ENCODE measurements at places on chromosomes 5 and 9.

- no peak for DNase-seq
Measured at GRCh38 chr5:39570403-39571027, 145.7 kb upstream of the DAB2 start.

- DNase-seq = no peak
Measured at GRCh38 chr5:38926121-38926520, 80.3 kb downstream of the OSMR start.

- DNase-seq = no peak
Measured at GRCh38 chr5:139446956-139447779, 7.8 kb upstream of the DNAJC18 start.

DNA sequence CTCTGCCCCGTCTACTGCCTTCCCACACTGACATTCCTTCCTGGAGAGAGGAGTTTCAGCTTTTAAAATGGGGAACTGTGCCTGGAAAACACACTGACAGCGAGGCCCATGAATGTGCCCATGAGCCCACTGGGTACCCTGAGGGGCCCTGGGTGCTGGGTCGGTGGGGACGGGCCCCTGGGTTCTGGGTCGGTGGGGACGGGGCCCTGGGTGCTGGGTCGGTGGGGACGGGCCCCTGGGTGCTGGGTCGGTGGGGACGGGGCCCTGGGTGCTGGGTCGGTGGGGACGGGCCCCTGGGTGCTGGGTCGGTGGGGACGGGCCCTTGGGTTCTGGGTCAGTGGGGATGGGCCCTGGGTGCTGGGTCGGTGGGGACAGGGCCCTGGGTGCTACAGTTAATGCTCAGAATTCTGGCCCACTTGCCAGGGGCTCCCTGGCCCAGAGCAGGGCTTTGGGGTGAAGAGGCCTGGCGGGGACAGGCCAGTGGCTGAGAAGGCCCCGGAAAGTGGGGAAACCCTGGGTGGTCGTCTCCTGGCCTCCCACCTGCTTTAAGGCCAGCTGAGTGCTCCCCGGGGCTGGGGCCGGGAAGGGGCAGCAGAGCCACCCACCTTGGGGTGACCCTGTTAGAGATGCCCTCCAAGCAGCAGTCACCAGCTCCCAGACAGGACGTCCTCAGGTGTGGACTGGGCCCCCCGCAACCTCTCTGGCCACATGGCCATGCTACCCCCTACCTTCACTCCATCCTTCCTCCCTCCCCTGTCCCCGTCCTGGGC lies 2.5 kb downstream of the GPSM1 start:
- DNase-seq = no peak

DNA sequence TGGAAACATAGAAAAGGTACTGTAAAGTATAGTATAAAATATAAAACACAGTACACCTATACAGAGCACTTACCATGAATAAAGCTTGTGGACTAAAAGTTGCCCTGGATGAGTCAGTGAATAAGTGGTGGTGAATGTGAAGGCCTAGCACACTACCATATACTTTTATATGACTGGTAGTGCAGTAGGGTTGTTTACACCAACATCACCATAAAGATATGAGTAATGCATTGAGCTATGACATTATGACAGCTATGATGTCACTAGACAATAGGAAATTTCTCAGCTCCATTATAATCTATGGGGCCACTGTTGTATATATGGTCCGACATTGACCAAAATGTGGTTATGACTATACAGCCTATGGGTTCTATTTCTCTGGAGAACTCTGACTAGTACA lies 291.8 kb upstream of the ACTBL2 start:
- no peak for DNase-seq

GRCh38 chr5:170628028-170628427 lies 124.2 kb downstream of the KCNIP1 start:
- DNase-seq = no peak

DNA sequence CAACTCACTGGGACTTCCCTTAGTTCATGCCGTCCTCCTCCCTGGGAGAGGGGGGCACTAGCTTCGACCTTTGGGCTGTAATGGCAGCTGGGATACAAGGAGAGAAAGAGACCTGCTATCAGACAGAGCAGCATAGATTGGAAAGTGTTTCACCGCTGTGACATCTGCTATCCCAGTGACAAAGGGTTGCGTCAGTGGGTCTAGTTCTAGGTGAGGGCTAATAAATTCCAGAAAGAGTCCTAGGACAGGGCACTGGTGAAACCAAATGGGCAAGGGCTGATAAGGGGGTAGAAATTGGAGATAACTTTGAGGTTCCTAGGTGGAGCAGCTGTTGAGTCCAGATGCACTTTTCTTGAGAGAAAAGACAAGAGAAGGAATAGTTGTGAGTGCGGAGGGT lies 62.5 kb downstream of the RASGRF2 start:
- no peak for DNase-seq

DNA sequence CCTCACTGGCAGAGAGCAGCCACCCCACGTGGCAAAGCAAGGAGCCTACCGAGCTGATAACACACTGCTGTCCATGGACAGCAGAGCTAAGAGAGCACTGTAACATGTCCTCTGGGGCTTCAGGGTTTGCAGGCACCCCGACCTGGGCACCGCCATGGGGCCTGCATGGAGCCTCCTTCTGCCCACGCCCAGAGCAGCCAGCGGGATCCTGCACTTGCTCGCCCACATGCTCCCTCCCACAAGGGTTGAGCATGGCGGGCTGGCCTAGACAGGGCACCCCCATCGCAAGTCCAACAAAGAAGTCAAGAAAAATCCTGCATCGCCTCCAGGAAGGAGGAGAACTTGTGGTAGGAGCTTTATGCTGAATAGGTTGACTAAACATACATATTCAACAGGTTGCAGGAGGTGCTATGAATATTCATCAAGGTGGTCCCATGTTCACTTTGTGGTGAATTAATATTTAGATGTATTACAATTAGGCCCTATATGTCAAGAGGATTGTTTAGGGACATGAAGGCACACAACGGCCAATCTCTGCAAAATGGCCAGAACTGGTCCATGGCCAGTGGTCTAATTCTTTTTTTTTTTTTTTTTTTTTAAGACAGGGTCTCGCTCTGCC lies 3.8 kb upstream of the MIGA2 start:
- no peak for DNase-seq

- DNase-seq = no peak
Measured at GRCh38 chr9:135357863-135358551, 121.6 kb upstream of the PPP1R26 start.

GRCh38 chr9:35563791-35564197 lies 41.3 kb upstream of the TESK1 start:
- no peak for DNase-seq

GRCh38 chr5:75439276-75439675 lies 72.2 kb downstream of the CERT1 start:
- no peak for DNase-seq

GRCh38 chr5:122073018-122073417 lies 5.0 kb downstream of the LOX start:
- no peak for DNase-seq

GRCh38 chr5:151030379-151030778 lies 10.0 kb downstream of the GPX3 start:
- no peak for DNase-seq

DNA sequence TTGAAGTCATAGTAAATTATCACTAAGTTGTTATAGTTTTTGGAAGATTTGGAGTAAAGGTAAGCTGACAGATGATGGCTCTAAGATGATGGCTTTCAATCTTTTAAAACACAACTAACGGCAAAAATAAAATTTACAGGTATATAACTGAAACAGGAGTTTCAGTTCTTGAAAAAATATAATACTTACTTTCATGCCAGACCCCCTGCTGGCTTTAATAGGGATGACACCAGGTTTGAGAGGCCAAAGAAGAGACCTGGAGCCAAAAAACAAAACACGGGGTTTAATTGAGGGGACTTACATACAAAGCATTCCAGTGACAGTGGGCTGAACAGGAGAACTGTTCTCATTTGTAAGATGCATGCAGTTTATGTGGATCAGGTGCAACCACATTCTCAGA lies 301.7 kb upstream of the PCSK5 start:
- no peak for DNase-seq

DNA sequence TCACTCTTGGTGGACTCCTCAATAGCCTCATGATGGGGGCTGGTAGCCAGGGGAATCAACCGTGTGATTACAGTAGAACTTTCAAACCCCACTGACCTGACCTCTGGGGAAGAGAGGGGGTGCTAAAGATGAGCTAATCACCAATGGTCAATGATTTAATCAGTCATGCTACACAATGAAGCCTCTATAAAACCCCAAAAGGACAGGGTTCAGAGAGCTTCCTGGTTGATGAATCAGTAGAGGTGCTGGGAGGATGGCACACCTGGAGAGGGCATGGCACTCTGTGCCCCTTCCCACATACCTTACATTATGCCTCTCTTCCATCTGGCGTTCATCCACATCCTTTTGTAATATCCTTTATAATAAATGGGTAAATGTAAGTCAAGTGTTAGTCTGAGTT lies 8.9 kb upstream of the SH3TC2 start:
- DNase-seq = no peak

DNA sequence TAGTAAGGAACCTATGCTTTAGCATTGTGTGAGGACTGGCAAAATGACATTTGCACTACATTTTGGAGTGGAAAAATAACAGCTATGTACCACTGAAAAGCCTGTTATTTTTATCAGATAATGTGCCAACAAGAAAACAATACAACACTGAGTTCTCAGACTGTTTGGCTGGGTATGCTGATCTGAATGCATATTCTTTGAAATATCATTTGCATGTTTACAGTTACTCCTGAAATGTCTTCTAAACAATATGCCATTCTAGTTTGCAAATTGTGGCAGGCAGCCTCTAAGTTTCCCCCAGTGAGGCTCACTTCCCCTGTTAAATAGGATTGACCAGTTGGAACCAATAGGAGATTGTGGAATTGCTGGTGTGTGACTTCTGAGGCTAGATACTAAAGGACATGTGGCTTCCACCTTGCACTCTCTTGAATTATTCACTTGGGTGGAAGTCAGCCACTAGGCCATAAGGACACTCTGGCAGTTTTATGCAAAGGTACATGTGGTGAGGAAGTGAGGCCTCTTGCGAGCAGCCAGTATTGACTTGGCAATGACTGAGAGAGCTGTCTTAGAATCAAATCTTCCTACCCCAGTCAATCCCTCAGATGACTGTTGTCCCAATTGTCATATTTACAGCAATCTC lies 250.4 kb upstream of the PCSK5 start:
- no peak for DNase-seq

- DNase-seq = no peak
Measured at GRCh38 chr5:97726106-97726505, 543.1 kb upstream of the RIOK2 start.

All from effector CD4-positive, alpha-beta T cell (primary cell).